ENCODE measurements at places on chromosomes 3 and 15.

- DNase-seq = no peak
Measured at GRCh38 chr15:63939531-63940130, 105.9 kb upstream of the HERC1 start.

- no peak for DNase-seq
Measured at GRCh38 chr3:66017591-66017990, 21.1 kb downstream of the MAGI1 start.

DNA sequence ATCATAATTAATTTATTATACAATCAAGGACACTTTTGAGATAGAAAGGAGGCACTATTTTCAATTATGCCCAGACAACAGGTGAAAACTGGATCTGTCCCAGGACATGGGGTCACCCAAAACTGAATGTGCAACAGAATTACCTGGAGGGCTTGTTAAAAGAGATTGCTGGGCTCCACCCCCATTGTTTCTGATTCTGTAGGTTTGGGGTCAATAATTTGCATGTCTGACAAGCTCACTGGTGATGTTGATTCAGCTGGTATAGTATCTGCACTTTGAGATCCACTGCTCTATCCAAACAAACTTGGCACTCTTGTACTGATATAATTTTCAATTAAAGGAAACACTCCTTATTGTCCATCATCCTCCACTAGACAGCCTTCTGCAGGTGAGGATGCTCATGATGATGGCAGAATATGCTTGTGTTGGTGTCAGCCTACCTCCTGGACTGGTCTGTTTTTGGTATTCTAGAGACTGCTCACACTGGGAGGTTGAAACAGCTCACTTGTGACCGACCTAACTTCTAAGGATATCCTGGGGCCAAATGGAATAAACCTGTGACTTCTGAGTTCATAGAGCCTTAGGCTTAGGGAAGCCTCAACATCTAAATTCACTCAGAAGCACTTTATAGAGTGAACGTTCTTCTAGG, 2.2 kb downstream of the P2RY14 start:
- DNase-seq = no peak

DNA sequence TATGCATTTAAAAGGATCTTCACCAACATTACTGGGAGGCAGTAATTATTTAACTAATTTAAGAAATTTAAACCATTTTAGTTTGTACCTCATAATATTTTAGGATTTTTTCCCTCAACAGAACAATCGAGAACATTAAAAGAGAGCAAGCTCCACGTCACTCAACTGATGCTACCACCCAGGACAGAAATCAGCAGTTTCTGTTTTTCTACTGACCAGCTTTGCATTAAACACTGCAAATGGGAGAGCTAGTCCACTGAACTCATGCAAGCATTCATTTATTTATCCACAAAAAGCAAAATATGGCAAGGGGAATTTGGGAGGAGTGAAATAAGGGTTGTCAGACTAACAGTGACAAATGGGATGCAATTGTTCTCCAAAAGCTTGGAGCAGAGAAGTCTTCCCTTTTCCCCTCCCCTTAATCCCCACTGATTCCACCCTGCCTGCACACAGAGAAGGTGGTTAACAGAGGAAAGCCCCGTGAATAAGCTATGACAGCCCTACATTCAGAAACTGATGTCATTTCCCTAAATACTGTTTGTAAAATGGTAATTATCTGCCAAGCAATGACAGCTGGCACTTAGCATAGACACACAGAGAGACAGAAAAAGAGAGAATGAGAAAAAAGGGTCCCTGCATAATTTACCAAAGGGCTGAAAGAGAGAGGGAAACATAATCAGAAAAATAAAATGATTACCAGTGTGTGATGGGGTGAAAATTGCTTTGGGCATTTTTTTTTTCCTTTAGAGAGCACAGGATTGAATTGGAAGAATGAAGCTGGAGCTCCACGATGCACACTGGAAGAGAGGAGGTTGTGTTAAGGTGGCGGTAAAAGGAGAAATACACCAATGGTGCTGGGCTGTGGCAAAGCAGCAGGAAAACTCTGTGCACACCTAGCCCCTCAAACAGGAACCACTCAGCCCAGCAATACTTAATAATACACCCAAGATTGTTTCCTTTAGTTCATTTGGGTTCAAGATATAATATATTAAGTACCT, 777.4 kb downstream of the TUSC7 start:
- DNase-seq = no peak
